Liver (tissue), 10 donors: ENCODE measurements at places on chromosomes 1 and 21. TPM values are rescaled to one million over a fixed set of nuclear protein-coding genes. Genes with fewer than 3 reads are reported as not detected.
A peak's percentile ranks its signal among the peaks of the same experiment; 100 is the strongest.

GRCh38 chr1:91124290-91124985 is 102.6 kb upstream of the ZNF644 start:
- H3K4me3 ChIP-seq = no peak overlapping the region
- no peaks in the 10 kb centered on the region for H3K36me3 ChIP-seq
- peaks cover 45% of the 10 kb centered on the region for H3K4me1 ChIP-seq
- no peaks in the 10 kb centered on the region for H3K27me3 ChIP-seq
- DNase-seq = no peak
- no peak overlapping the region for H3K27ac ChIP-seq

- H3K36me3 ChIP-seq = no peaks in the 10 kb centered on the region
- H3K4me1 ChIP-seq = no peaks in the 10 kb centered on the region
- DNase-seq = no peak
- no peak overlapping the region for H3K4me3 ChIP-seq
- no peak overlapping the region for H3K27ac ChIP-seq
Measured at GRCh38 chr1:87274851-87275250, 53.8 kb upstream of the LMO4 start.

DNA sequence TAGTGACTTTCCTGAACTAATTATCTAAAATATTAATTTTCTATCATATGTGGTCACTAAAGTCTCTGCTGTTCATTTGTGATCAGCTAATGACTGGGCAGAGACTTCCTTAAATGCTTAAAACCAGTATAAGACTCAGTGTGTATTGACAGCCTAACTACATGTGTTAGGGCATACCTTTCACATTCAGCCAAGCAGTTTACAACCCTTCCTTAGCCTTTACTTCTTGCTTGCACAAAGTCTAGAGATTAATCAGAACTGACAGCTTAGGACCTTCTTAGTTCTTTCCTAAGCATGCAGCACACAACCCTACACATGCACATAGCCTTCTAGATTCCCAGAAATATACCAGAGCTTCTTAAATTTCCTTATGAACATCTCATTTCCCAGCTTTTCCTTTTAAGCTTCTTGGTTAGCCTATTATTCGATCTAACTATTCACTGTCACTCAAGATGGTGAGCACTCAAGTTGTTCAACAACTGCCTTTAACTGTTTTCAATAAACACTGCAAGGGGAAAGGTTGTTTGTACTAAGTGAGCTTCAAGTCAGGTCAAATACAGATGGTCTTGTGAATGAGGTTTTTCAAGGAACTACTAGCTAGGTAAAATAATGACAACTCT is 13.4 kb downstream of the EYA3 start:
- H3K36me3 ChIP-seq = no peaks in the 10 kb centered on the region
- DNase-seq = no peak
- no peaks in the 10 kb centered on the region for H3K27me3 ChIP-seq
- H3K4me3 ChIP-seq = no peak overlapping the region
- H3K27ac ChIP-seq = no peak overlapping the region
- peaks cover 2% of the 10 kb centered on the region for H3K4me1 ChIP-seq

DNA sequence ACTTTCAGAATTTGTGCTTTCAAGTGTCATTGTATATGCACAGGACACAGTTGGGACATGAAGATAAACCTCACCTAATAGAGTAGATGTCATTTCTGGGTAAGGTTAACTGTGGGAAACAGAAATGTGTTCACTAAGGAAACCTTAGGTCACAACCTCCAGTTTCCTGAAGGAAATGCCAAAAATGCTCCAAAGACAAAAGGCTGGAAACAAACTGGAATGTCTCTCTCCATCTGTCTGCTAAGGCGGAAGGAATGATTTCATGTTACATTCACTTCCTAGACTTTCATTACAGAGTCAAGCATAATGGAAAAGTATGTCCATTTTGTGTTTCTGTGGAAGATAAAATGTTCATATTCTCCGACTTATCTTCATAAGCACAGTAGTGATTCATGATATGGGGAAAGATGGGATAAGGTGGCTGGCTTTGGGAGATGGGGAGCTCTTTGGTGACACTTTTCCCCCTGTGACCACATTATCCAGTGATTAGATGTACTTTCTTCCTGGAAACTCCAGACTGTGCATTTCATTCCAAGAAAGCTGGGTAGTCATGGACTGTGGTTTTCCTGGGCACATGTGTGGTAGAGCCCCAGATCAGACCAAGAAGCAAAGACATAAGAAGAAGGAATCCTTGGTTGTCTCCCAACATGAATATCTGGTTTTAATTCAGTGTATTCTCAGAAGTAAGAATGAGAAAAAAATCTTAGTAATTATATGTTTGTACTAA is 5.7 kb downstream of the S1PR1 start:
- no peak overlapping the region for H3K27ac ChIP-seq
- peaks cover 17% of the 10 kb centered on the region for H3K4me1 ChIP-seq
- no peak for DNase-seq

GRCh38 chr1:178509414-178510007 is 3.4 kb upstream of the TEX35 start:
- H3K27ac ChIP-seq = no peak overlapping the region
- H3K36me3 ChIP-seq = no peaks in the 10 kb centered on the region
- no peak overlapping the region for H3K4me3 ChIP-seq
- no peaks in the 10 kb centered on the region for H3K4me1 ChIP-seq
- DNase-seq = no peak

DNA sequence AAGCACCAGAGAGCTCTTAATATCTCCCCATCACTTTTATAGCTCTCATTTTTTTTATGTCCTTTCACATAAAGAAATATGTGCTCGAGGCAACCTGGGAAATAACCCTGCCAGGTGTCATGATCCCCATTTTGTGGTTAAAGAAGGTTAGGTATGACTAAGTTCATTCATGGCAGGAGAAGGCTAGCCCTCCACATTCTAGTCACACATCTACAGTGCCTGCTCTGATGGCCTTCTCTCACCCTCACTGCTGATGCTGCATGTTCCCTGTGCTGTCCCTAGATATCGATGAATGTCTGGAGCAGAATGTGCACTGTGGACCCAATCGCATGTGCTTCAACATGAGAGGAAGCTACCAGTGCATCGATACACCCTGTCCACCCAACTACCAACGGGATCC is 187.5 kb downstream of the TPR start:
- H3K27me3 ChIP-seq = no peaks in the 10 kb centered on the region
- H3K36me3 ChIP-seq = peaks cover 4% of the 10 kb centered on the region
- H3K4me3 ChIP-seq = no peak overlapping the region
- H3K4me1 ChIP-seq = no peaks in the 10 kb centered on the region
- DNase-seq = no peak

DNA sequence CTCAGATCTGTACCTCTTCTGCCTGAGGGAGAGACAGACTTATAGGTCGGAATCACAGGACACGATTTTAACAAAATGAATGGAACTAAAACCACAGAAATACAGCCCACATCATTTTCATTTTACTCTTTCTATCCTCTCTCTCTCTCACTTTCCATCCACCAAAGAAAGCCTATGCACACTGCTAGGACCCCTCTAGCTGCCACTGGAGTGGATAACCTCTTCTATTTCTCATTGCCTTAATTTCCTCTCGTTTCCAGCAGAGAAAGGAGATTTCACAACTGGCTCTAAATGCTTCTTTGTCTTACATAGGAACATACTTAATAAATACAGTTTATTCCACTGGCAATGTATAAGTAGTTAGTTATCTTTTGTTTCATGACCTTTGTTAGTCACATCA is 867.8 kb upstream of the ADGRL4 start:
- H3K27me3 ChIP-seq = no peaks in the 10 kb centered on the region
- no peak overlapping the region for H3K27ac ChIP-seq
- DNase-seq = no peak
- no peaks in the 10 kb centered on the region for H3K4me1 ChIP-seq

- no peak overlapping the region for H3K4me3 ChIP-seq
- H3K36me3 ChIP-seq = no peaks in the 10 kb centered on the region
- H3K27me3 ChIP-seq = no peaks in the 10 kb centered on the region
- H3K27ac ChIP-seq = no peak overlapping the region
Measured at GRCh38 chr1:206040328-206040727, 12.6 kb upstream of the RHEX start.

- H3K4me3 ChIP-seq = no peak overlapping the region
- DNase-seq = no peak
- H3K4me1 ChIP-seq = no peaks in the 10 kb centered on the region
- H3K27ac ChIP-seq = no peak overlapping the region
Measured at GRCh38 chr1:42392967-42393848, 12.6 kb downstream of the RIMKLA start.

DNA sequence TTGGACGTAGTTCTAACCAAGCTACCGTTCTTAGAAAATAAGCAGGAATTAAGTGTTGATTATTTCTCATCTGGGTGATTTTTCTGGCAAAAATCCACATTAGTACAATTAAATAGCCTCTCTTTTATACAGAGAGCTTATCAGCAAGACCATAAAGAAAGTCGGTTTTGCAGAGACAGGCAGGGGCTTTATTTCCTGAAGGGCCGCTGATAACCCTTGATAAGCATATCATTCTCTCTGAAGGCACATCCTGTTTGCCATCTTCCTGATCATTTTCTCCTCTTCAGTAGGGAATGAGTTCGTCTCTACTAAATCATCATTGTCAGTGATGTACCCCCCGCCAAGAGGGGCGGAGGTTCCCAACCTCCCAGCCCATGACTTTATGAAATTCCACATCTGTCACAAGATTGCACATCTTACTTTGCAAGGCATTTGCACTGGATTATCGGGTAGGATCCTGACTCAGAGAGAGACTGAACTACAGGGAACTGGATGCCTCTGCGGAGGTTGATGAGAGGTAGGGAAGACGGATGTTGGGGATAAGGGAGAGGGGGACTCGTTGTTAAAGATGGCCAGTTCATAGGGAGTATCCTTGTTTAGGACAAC is 115.7 kb downstream of the KCNJ6 start:
- no peak overlapping the region for H3K4me3 ChIP-seq
- H3K27ac ChIP-seq = no peak overlapping the region
- no peaks in the 10 kb centered on the region for H3K27me3 ChIP-seq
- H3K36me3 ChIP-seq = no peaks in the 10 kb centered on the region

The TMOD4 gene
- polyA plus RNA-seq = not detected

DNA sequence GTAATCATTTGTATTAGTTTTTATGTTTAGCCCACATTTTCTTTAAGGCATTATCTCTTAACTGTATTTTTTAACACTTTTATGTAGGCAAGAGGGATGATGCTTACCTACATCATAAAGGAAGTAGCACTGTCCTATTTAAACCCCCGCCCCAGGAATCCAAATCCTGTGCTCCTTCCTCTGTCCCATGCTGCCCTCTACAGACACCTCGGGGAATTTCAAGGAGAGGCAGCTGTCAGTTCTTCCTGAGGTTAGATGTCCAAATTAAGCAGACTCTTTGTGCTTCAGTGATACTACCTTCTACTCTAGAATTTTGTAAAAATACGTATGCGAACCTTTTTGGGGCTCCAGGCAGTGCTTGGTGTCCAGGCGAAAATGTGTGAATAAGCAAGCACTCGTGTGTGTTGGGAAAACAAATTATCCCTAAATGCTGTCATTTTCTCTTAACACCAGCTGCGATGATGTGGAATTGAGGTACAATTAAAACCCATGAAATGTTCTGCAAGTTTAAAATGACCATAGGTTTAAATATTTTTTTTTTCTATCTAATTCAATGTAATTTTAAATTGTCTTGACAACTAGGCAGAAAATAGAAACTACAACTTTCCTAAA is 19.2 kb downstream of the CRCT1 start:
- H3K27ac ChIP-seq = no peak overlapping the region
- H3K4me1 ChIP-seq = no peaks in the 10 kb centered on the region

The LRRC38 gene
- polyA plus RNA-seq = not detected

The NTMT2 gene
- not detected for polyA plus RNA-seq

DNA sequence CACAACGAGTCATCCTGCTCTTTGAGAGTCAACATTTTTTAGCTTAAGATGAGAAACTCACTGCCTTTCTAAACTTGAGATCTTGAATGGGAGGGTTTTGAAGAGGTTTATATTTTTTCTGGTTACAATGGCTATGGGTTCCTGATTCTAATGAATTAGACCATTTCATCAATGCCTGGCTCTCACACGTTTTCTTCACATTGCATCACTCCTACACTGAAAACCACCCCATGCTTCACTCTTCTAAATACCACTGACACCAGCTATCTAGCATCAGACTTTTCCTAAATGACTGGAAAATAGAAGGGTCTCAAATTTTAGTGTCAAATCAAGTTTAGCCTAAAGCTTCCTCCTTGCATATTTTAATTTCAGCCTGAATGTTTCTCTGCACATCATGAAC is 606.1 kb upstream of the USP24 start:
- no peak overlapping the region for H3K27ac ChIP-seq
- peaks cover 2% of the 10 kb centered on the region for H3K4me1 ChIP-seq
- no peaks in the 10 kb centered on the region for H3K36me3 ChIP-seq
- no peak for DNase-seq

The HSD3B1 gene
- not detected for polyA plus RNA-seq

GRCh38 chr1:58529284-58529683 is 17.2 kb downstream of the OMA1 start:
- no peak for DNase-seq
- no peaks in the 10 kb centered on the region for H3K4me1 ChIP-seq
- H3K4me3 ChIP-seq = no peak overlapping the region
- H3K27me3 ChIP-seq = no peaks in the 10 kb centered on the region

GRCh38 chr1:61282387-61282786 is 200.0 kb downstream of the NFIA start:
- DNase-seq = no peak
- no peak overlapping the region for H3K4me3 ChIP-seq
- H3K36me3 ChIP-seq = no peaks in the 10 kb centered on the region

- H3K27ac ChIP-seq = no peak overlapping the region
- H3K4me3 ChIP-seq = no peak overlapping the region
- no peaks in the 10 kb centered on the region for H3K4me1 ChIP-seq
- DNase-seq = no peak
- no peaks in the 10 kb centered on the region for H3K36me3 ChIP-seq
Measured at GRCh38 chr1:90262791-90263190, 267.9 kb downstream of the ZNF326 start.

DNA sequence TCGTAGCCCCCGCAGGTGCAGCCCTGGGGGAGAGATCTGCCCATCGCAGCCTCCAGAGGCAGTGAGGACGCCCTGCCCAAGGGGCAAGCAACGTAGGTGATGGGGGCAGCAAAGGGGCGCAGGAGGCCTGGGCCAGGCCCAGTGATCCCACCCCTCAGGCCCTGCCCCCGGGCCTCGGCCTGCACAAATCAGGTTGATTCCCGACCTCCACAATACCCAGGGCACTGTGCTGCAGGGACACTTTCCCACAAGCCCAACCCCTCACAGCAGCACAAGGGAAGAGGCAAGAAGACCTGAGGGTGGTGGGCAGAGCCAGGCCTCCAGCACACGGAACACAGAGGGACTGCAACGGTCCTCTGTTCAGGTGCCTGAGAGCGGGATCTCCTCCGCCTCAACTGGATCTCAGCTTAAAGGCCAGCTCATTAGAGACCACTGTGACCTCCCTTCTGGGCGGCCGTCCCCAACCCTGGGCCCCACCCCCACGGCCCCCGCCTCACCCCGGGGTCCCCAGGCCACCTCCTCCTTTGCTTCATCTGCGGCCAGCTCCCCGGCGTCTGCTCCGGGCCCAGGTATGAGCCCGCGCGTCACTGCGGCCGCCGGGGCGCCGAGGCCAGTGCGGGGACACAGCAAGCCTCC is 812 bp upstream of the ARF1 start:
- H3K36me3 ChIP-seq = no peaks in the 10 kb centered on the region
- peak overlapping the region; percentile 79 for H3K4me3 ChIP-seq
- H3K4me1 ChIP-seq = peaks cover 35% of the 10 kb centered on the region
- DNase-seq = peak; percentile 58
- no peaks in the 10 kb centered on the region for H3K27me3 ChIP-seq

GRCh38 chr1:220498188-220498587 is 29.7 kb upstream of the MARK1 start:
- no peaks in the 10 kb centered on the region for H3K36me3 ChIP-seq
- H3K4me3 ChIP-seq = no peak overlapping the region
- DNase-seq = no peak
- H3K4me1 ChIP-seq = no peaks in the 10 kb centered on the region
